ENCODE measurements at places on chromosomes 5 and 9.

GRCh38 chr9:119453490-119453911 is 84.3 kb upstream of the BRINP1 start:
- DNase-seq: no peak

- DNase-seq: no peak
These were observed 57.1 kb downstream of the MFAP3 start for GRCh38 chr5:154095904-154096303.

- DNase-seq: no peak
These were observed 390.4 kb upstream of the KIF2A start for GRCh38 chr5:61915646-61916045.

GRCh38 chr5:53323943-53324642 is 156.3 kb upstream of the FST start:
- no peak for DNase-seq

- DNase-seq: no peak
These were observed 111.2 kb downstream of the EDIL3 start for GRCh38 chr5:84273517-84273883.

DNA sequence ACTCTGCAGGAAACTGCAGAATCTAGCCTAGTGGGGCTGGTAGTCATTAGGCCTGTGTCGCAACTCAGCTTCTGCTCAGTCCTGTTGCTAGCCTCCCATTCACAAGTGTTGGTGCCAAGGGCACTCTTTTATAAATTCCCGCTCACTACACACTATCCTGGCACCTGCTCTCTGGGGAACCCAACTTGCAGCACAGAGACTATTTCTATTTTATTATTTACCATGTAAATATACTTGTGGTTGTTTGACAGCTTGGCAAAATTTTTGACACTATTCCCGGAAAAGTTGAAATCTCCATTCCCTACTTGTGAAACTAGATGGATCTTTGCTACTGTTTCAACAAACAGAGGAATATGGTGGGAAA is 20.4 kb upstream of the SMC2 start:
- no peak for DNase-seq

DNA sequence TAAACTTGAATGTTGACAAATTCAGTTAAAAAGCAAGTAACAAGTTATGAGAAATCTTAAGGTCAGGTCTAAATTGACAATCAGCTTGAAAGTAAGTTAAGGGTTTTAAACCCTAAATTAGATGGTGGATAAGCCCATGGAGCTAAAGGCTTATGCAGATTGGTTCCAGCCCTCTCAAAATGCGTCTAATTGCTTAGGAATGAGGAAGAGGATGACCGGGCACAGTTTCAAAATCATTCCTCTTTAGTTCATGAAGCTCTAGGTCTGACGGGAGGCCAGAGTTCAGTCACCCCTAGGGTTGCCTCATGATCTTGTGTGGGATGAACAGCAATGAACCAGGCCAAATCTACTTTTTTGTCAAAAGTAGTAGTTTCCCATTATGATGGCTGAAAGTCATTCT is 75.4 kb downstream of the SLC38A9 start:
- no peak for DNase-seq

GRCh38 chr5:31187591-31187990 is 5.9 kb upstream of the CDH6 start:
- DNase-seq: no peak

DNA sequence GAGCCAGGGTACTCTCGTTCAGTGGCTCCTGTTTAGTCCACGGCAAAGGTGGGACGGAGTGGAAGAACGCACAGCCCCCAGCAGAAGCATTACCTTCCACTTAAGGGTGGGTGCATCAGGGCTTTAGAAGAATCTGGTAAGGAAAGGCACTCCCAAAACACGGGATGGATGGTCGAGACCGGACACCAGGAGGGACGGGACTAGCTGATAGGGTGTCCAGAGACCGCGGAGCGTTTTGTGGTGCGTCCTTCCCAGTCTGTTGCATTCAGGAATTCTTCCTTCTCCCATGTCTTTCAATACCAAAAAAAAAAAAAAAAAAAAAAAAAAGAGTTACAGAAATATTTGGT is 545 bp upstream of the CTSV start:
- no peak for DNase-seq

GRCh38 chr5:156423597-156423996 is 96.6 kb downstream of the SGCD start:
- no peak for DNase-seq

Measured in stimulated activated CD4-positive, alpha-beta T cell treated with anti-CD3 and anti-CD28 coated beads, TNF-alpha, amount 100 ng/mL, for 48 hours (primary cell).